ENCODE measurements at places on chromosomes 16 and 17.

GRCh38 chr17:31488264-31488981, 96.9 kb downstream of the RAB11FIP4 start:
- no peak for DNase-seq

GRCh38 chr17:903691-904481, 75.7 kb downstream of the NXN start:
- DNase-seq = no peak

DNA sequence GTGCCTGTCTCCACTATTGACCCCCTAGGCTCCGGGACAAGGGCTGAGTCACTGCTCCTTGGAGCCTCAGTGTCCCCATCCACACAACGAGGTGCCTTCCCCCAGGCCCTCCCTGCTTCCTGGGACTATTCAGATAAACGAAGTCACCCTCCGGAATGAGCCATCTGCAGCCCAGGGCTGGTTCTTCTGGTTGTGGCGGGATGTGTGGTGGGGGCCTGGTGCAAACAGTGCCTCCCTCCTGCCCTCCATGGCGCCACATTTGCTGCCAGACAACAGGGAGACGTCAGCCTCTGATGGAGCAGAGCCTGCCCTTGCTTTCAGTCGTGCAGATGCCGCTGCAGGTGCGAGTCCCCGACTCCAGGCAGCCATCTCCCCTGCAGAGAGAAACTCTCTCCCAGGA, 5.1 kb upstream of the KRT16 start:
- DNase-seq = no peak

DNA sequence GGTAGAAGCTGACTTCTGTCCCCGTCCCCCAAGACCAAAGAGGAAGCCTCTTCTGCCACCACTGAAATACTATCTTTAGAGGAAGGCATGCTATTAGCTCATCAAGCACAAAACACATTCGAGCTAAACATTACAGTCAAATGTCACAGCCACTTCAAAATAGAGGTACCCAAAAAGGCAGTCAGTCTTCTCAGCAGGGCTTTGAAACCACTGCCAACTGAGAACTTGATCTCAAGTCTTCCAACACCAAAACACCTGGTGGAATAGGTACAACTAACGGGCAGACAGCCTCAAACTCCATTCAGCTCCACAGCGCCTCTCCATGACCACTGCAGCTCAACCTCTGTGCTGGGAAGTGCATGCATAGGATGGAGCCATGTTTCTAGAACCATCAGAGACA, 36.0 kb downstream of the ZFHX3 start:
- DNase-seq = no peak

GRCh38 chr16:71894229-71894920, 956 bp upstream of the IST1 start:
- DNase-seq = peak; percentile 25

Data from NCI-H1092 (cell line).